ENCODE measurements at places on chromosomes 4 and X. TPM values are rescaled to one million over a fixed set of nuclear protein-coding genes. Genes with fewer than 3 reads are reported as not detected.

GRCh38 chrX:132676561-132677186 is 187.8 kb upstream of the MBNL3 start:
- no peaks in the 10 kb centered on the region for H3K4me1 ChIP-seq
- H3K36me3 ChIP-seq: no peaks in the 10 kb centered on the region
- no peak overlapping the region for H3K4me3 ChIP-seq
- DNase-seq: no peak
- no peaks in the 10 kb centered on the region for H3K27me3 ChIP-seq
- H3K27ac ChIP-seq: no peak overlapping the region

Gene SLAIN2
- total RNA-seq: 60.4 TPM

Gene EOLA1
- 10.6 TPM for total RNA-seq

- peak; percentile 90 for DNase-seq
- peak overlapping the region; percentile 90 for H3K4me3 ChIP-seq
- peaks cover 32% of the 10 kb centered on the region for H3K4me1 ChIP-seq
- H3K36me3 ChIP-seq: no peaks in the 10 kb centered on the region
- H3K27ac ChIP-seq: peak overlapping the region; percentile 97
- H3K27me3 ChIP-seq: no peaks in the 10 kb centered on the region
Measured at GRCh38 chrX:20265221-20265725, 1.4 kb downstream of the RPS6KA3 start.

Gene ADAMTS3
- total RNA-seq: 0.43 TPM

Gene IL9R
- total RNA-seq: not detected

GRCh38 chr4:110704748-110705439 is 82.0 kb upstream of the PITX2 start:
- no peak for DNase-seq
- H3K4me3 ChIP-seq: no peak overlapping the region
- no peaks in the 10 kb centered on the region for H3K4me1 ChIP-seq
- no peaks in the 10 kb centered on the region for H3K36me3 ChIP-seq

DNA sequence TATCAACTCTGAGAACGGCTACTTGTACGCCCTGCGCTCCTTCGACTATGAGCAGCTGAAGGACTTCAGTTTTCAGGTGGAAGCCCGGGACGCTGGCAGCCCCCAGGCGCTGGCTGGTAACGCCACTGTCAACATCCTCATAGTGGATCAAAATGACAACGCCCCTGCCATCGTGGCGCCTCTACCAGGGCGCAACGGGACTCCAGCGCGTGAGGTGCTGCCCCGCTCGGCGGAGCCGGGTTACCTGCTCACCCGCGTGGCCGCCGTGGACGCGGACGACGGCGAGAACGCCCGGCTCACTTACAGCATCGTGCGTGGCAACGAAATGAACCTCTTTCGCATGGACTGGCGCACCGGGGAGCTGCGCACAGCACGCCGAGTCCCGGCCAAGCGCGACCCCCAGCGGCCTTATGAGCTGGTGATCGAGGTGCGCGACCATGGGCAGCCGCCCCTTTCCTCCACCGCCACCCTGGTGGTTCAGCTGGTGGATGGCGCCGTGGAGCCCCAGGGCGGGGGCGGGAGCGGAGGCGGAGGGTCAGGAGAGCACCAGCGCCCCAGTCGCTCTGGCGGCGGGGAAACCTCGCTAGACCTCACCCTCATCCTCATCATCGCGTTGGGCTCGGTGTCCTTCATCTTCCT is 2.7 kb downstream of the PCDH10 start:
- no peak overlapping the region for H3K27ac ChIP-seq
- H3K27me3 ChIP-seq: peaks cover 70% of the 10 kb centered on the region
- DNase-seq: no peak
- no peaks in the 10 kb centered on the region for H3K36me3 ChIP-seq
- H3K4me3 ChIP-seq: peak overlapping the region; percentile 19
- H3K4me1 ChIP-seq: 0 out of 2 replicates have a peak, but pooled peaks cover 7% of the 10 kb centered on the region

Measured in GM23248 (cell line).